Activated T-cell treated with anti-CD3 and anti-CD28 coated beads, Interleukin-2, amount 50 U/mL, for 48 hours (primary cell): ENCODE measurements at places on chromosomes 5 and 9.
A peak's percentile ranks its signal among the peaks of the same experiment; 100 is the strongest.

- DNase-seq: no peak
Measured at GRCh38 chr9:36625006-36625615, 52.4 kb downstream of the MELK start.

GRCh38 chr9:127450243-127450760 is 904 bp downstream of the RPL12 start:
- no peak for DNase-seq

DNA sequence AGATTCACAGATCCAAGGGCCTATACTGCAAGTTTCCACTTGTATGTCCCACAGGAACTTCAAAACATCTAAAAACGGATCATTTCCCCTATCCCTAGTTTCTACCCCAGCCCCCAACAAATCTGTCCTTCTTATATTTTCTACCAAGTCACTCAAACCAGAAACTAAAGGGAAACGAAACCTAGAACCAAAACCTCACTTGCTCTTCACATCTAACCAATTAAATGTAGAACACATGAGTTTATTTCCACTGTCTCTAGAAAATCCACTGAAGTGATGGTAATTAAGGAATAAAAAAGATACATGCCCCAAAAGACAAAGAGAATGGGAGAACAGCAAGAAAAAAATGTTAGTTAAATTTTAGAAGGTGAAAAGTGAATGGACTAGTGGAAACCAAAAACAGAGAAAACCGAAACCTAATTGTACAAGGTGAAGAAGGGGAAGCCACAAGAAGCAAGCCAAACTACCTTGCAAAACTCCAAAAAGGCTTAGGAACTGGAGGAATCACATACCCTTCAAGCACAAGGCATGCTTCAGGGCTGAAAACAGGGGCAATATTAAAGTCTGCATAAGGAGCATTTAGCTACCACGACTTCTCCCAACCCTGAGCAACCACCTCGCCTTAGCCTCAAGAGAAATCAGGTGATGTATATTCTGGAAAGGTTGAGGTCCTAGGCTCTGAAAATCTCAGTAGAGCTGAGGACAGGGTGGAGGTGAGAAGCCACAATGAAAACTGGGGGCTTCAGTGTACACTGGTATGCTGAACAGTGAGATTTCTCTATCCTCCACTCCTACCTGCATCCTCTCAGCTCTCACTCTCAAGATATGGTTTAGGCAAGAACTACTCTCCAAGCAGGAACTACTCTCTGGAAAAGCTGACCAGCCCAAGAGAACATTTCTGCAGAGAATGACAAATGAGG is 11.1 kb downstream of the SMU1 start:
- DNase-seq: no peak

DNA sequence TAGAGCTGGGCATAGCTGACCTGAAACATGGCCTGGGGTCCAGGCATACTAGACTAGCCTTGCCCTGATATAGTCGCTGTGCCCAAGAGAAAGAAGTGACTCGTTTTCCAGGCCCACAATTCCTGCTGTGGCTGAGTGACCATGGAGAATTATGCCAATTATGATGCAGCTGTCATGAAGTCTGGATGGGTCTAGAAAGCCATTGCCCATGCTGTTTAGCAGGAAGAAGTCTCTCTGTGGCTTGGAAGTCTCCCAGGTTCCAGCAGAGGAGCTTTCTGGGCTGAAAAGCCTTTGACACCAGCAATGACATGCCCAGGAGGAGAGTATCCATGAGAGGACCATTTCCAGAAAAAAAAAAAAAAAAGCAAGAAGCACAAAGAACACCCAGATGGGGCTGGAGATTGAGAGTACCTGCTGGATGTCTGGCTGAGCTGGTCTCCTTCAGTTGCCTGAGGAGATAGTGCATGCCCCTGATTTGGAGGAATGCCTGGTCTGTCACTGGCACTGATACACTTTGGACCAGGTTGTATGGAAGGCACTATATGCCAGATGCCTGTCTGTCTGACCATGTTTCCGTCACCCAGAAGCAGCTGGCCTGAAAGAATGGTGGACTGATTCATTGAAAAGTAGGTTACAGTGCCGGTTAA is 128.0 kb upstream of the EPB41L4A start:
- no peak for DNase-seq

DNA sequence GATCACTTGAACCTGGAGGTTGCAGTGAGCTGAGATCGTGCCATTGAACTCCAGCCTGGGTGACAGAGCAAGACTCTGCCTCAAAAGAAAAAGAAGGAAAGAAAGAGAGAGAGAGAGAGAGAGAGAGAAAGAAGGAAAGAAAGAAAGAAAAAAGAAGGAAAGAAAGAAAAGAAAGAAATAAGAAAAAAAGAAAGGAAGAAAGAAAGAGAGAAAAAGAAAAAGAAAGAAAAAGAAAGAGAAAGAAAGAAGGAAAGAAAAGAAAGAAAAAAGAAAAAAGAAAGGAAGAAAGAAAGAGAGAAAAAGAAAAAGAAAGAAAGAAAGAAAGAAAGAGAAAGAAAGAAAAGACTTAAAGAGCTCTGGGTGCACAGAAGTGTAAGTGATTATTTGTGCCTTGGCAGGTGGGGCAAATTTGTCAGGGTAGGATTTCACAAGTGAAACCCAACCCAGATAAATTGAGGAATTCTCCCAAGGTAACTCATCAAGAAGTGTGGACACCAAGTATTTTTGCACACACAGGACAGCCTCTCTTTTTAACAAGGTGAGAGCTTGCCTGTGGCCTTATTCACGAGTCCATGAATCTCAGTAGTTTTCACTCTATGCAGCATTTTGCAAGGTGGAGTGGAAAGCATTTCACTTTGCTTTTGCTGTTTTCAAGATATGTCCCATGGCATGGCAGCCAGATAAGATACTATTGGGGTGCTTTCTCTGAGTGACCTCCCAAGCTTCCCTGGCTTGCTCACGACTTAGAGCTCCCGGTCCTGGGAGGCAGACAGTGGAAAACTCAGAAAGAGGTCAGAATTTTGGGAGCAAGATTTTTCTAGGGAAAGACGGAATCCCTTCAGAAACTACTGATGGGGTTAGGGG is 57.8 kb downstream of the C9orf153 start:
- no peak for DNase-seq

DNA sequence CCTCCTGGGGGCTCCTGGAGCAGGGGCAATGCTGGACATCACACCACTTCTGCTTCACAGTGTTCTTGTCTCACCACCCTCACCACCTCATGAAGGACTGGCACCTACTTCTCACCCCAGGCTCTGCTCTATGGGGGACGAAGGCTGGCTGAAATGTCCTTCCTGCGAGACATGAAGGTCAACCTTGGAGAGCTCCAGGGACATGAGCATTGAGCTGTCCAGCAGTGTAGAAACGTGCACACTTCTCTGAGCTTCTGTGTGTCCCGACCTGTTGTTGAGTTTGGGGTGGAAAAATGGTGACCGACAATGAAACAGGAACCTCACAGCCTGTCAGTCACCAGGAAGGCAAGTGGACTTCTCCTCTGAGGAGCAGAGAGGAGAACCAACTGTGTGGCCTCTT is 68.6 kb upstream of the ADAMTS16 start:
- no peak for DNase-seq

DNA sequence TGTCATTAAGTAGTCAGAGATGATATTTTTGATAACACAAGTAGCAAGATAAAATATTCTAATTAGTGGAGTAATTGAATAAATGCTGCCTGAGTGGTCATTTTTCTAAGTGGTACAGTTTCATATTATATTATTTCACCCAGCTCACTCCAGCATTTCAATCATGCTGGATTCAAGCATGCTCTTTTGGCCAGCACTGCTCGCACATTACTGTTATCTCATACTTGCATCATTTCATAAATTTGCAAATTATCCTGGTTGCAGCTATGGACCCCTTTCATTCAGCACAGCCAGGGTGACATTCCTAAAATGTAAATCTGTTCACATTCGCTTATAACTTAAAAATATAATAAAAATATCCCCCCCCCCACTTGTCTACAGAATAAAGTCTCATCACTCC is 520.8 kb upstream of the CYLC2 start:
- DNase-seq: no peak

DNA sequence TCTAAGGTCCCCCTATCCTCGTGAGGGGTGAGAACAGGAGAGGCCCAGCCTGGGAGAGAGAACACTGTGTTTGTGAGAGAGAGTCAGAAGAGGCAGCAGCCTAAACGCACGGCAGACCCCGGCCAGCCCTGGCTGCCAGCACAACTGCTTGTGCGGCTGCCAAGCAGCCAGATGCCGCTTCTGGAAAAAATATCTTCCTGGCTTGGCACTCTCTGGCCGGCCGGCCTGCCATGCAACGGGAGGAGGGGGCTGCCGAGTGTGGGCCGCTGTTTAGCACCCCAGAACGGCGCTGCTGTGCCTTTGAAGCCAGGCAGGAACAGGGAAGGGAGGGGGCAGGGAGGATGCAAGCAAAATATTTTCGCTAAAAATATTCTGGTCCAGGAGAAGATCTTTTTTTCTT is 105.0 kb downstream of the FGF18 start:
- no peak for DNase-seq

- DNase-seq: no peak
Measured at GRCh38 chr5:178285399-178286225, 53.0 kb upstream of the PHYKPL start.

GRCh38 chr9:9556865-9557803 is 1055.7 kb downstream of the PTPRD start:
- no peak for DNase-seq

GRCh38 chr9:125579030-125579932 is 127.7 kb downstream of the MAPKAP1 start:
- no peak for DNase-seq

- DNase-seq: no peak
Measured at GRCh38 chr9:32264170-32264864, 120.1 kb upstream of the ACO1 start.

GRCh38 chr9:5384436-5384835 is 44.8 kb upstream of the RLN1 start:
- DNase-seq: no peak

DNA sequence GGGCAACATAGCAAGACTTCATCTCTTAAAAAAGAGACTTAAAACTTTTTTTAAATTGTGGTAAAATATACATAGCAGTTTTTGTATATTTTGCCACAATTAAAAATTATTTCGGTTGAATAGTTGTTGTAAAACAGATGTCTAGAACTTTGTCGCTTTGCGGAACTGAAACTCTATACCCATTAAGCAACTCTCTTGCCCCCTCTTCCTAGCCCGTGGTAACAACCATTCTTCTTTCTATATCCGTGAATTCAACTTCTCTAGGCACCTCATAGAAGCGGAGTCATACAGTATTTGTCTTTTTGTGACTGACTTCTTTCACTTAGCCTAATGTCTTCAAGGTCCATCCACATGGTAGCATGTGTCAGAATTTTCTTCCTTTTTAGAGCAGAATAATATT is 43.3 kb downstream of the SPARC start:
- no peak for DNase-seq

GRCh38 chr5:75993643-75994520 is 89.3 kb upstream of the SV2C start:
- DNase-seq: no peak

- no peak for DNase-seq
Measured at GRCh38 chr5:137617528-137618205, 118.2 kb downstream of the KLHL3 start.

GRCh38 chr9:33289496-33289895 is 820 bp upstream of the NFX1 start:
- peak; percentile 67 for DNase-seq

- DNase-seq: no peak
Measured at GRCh38 chr5:89934069-89934468, 475.5 kb downstream of the CETN3 start.

GRCh38 chr5:159424123-159424522 is 93.8 kb upstream of the IL12B start:
- no peak for DNase-seq

DNA sequence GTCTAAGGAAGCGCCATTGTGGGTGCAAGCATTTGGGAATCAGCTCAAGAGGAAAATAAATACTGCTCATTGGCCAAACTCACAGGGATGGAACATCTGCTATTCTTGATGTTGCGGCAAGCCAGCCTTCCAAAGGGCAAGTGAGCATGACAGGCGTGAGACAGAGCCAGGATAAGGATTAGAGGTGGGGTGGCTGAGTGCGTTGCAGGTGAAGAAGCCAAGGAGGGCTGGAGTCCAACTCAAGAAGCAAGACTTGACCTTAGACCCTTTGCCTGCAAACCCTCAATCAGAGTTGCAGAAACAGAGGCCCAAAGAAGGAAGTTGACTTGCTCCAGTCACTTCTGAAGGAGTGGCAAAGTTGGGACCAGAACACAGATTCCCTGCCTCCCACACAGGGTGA is 79.4 kb downstream of the WWC1 start:
- DNase-seq: no peak

DNA sequence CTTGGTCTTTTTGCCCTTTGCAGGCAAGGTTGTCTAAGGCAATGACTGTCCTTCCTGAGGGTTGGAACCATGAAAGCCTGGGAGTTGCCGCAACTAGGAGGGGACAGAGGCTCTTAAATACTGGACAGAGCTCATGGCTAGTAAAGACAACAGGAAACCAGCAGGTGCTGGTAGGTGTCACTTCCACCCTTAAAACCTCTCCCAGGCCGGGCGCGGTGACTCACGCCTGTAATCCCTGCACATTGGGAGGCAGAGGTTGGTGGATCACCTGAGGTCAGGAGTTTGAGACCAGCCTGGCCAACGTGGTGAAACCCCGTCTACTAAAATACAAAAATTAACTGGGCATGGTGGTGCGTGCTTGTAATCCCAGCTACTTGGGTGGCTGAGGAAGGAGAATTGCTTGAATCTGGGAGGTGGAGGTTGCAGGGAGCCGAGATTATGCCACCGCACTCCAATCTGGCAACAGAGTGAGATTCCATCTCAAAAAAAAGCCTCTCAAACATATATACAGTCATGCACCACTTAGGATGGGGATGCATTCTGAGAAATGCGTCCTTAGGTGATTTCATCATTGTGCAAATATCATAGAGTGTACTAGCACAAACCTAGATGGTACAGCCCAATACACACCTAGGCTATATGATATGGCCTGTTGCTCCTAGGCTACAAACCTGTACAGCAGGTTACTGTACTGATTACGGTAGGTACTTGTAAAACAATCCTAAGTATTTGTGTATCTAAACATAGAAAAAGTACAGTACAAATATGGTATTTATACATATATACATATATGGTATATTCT is 102.7 kb downstream of the HSPA4 start:
- DNase-seq: no peak

- no peak for DNase-seq
Measured at GRCh38 chr5:117954331-117954730, 1034.0 kb downstream of the DTWD2 start.

DNA sequence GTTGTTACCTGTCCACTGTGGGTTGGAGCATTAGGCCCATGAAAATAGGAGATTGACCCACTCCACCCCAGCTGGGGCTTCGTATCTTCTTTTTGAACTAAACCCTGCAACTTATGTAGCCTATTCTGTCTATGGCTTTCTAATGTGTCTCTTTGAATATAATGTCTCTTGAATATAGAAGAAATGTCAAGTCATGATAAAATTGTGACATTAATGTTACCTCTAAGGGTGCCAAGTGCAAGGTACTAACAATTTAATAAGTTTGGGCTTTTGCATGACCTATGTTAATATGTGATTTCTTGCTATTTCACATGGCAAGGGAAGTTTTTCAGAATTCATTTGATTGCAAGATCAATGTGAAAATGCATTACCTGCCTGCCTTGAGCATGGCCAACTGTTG is 40.4 kb upstream of the PUM3 start:
- DNase-seq: no peak
